ENCODE measurements at places on chromosomes 7 and 10. TPM values are rescaled to one million over a fixed set of nuclear protein-coding genes. Genes with fewer than 3 reads are reported as not detected.

DNA sequence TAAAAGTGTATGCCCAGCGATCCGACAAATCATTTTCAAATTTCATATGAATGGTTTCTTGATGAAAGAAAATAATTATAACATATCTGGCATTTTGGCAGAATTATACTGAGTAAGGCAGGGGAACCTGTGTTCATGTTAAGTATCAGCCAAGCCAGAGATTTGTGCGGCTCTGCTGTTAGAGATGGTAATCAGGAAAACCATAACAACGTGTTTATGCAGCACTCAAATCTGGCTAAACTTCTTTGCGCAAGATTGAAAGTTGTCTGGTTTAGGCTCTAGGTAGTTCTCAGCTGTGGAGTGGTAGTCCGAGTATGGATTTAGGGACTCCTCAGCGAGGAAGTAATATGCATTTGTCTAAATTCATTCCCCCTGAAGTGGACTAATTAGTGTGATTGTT, 8.9 kb upstream of the CTBP2 start:
- DNase-seq: no peak

The UNC5B gene
- 12.2 TPM for total RNA-seq

DNA sequence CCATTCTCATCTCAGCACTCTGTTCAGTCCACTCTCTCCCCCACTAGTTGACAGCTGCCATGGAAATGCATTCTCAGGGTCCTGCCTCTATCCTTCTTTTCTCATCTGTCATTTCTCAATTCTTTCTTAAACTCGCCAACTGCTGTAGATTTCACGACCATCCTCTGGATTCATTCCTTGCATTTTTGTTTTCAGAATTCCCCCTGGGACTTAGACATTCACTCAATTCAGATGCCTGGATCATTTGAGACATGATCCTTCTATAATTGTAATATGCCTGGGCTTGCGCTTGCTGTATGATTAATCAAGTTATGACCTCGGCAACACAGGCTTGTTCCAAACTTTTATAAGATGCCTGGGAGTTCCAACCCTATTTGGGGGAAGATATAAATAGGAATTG, 104.5 kb downstream of the RAB11FIP2 start:
- no peak for DNase-seq

- no peak for DNase-seq
Measured at GRCh38 chr10:73634421-73634820, 6.9 kb downstream of the MYOZ1 start.

The GALNT17 gene
- 72.1 TPM for total RNA-seq

DNA sequence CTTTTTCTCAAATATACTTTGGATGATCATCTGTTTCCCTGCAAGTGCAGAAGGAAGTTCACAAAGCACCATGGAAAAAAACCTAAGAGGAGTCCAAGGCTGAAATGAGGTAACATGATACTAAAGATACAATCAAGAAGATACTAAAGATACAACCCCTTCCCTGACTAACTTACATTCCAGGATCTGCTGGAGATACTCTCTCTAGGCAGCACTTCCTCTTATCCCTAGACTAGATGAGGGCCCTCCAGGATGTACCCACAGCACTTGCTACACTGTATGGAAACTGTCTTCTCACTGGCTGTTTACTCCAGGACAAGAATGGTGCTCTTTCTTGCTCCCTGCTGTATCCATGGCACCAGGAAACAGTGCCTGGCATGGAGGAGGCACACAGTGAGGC, 116.4 kb upstream of the NFE2L3 start:
- no peak for DNase-seq

- DNase-seq: no peak
Measured at GRCh38 chr7:45140827-45141226, 16.8 kb upstream of the RAMP3 start.

GRCh38 chr10:62326176-62326575, 48.0 kb upstream of the ZNF365 start:
- no peak for DNase-seq

DNA sequence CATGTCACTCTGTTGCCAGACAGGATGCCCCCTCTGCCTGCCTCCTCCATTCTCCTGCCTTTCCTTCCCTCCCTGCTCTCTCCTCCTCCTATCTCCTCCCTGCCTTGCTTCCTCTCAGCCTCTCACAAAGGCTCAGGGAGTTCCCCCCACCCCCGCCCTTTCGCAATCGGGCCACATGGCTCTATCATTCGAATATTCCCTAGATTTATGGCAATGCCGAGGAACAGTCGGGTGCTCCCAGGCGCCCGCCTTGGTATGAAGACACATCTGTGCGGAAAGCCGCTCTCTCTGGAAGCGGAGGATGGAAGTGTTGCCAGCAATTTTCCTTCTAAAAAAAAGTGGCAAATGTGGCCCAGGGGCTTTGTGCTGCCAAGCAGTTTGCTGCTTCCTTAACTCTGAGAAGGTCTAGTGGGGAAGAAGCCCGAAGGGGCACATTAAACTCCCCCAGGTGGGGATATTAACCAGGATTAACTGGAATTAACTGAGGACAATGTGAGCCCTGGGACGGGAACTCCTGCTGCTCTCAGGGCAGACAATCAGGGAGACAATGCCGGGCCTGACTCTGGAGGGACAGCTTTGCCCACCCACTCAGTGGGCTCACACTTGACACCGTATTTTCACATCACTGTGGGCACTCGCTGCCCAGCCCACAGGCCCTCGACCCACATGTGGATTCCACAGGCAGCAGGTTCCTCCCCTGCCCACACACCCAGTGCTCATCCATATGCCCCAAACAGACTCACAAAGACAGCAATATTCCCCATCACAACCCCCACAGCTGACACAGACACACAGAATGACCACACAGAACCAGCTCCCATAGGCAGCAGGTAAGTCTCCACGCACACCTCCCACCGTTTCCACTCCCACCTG, 88.4 kb upstream of the SMNDC1 start:
- DNase-seq: no peak

The NEUROG3 gene
- total RNA-seq: not detected

DNA sequence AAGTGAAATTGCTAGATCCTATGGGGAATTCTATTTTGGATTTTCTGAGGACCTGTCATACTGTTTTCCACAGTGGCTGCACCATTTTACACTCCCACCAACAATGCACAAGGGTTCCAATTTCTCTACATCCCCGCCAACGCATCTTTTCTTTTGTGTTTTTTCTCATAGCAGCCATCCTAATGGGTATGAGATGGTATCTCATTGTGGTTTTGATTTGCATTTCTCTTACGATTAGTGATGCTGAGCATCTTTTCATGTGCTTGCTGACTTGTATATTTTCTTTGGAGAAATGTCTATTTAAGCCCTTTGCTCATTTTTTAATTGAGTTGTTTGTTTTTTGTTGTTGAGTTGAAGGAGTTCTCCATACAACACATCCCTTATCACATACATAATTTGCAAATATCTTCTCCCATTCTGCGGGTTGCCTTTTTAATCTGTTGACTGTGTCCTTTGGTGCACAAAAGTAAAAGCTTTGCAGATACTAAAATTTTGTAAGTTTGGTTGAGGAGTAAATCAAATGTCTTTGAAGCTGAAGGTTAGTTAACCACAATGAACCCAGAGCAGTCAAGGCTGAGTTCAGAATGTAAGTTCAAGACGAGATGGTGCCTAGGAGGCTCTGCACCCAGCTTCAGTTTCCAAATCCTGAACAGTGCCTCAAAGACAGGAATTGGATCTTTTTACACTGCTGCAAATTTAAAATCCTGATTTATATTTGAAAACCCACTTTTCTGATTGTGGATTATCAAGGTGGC, 195.4 kb downstream of the COBL start:
- no peak for DNase-seq

The PTEN gene
- total RNA-seq: 54.3 TPM

DNA sequence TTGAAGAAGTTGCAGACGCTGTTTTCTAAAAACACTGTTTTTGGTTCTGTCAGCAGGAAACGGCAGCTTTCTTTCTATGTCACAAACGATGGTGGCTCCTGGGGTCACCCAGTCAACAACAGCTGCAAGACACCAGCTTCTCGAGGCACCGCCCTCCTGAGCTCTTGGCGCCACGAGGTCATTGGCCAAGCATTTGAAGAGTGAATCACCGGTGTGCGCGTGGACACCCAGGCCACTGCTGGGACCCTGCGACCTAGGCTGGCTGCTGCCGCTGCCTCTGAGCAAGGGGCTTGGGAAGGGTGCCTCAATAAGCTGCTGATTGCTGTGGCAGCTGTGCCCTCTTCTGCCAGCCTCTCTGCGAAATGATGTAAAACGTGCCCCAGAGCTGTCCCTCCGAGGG, 22.5 kb upstream of the VIPR2 start:
- no peak for DNase-seq

DNA sequence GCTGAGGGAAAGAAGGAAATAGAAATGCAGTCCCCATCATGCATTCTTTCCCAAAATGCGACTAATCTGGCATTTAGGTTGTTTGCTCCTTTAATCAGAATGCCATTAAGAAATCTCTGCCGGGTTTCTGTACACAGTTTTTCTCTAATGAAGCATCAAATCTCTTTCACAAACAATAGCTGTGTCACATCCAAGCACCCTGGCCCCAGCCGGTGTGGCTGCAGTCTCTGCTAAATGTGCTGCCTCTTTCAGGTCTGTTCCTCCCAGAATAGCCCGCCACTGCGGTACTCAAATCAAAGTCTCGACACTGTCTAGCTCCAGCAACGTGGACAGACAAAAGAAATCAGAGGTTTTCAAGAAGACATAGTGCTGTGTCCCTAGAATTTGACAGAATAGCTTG, 343.8 kb downstream of the KCNMA1 start:
- no peak for DNase-seq

DNA sequence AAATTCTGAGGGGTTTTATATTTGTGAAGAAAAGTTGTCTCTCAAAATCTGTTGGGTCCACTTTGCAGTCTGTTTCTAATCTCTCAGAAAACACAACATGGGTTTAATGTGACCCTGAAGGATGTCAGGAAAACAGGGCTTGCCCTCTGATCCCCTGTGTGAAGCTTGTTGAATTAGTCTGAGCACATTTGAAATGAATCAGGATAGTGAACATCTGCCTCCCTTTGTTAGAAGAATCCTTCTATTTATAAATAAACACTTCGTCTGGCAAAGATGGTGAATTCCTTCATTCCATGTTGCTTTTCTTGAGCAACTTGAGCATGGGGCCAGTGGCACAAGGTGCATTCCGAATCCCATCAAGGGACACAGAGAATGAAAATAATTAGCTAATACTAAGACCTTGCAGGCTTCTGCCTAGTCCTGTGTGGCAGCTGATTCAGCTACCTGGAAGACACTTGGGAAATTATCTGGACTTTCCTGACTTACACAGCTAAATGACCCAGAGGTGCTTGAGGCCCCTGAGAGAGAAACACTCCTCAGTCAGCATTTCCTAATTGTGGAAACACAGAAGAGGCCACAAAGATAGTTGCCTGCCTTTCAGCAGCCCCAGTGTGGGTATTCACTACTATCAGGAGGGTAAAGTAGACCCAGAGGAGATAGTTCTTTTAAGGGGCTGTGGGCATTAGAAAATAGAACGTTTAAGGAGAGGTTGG, 305.5 kb downstream of the C7orf25 start:
- DNase-seq: no peak

DNA sequence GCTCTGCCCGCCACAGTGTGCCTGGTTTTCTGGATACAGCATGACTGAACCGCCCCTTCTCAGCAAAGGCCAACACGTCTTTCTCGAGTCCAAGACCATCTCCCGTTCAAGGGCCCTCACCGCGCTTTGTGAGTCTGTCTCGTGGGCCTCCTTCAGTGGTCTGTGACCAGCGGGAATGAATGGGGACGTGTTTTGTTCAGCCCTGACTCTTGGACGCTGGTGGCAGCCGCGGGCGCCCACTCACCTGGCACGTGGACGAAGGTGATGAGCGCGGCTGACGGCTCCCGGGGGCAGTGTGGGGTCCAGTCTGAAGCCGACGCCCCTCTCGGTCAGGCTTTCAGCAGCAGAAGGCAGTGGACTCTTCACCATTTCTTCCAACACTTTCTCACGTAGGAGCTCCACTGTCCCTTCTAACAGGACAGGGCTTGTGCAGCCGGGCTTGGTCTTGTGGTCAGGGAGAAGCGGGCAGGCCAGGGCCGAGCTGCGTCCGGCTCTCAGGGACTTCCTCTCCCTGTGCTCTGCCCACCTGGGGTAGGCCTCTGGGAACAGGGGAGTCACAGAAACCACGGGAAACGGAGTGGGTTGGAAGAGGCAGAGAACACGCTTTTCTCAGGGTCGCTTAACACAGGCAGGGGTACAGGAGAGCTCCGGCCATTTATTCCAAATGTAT, 30.4 kb downstream of the AMZ1 start:
- no peak for DNase-seq

Measured in Right ventricle myocardium superior (tissue), 1 donor.